ENCODE measurements at places on chromosomes 13 and 19.

DNA sequence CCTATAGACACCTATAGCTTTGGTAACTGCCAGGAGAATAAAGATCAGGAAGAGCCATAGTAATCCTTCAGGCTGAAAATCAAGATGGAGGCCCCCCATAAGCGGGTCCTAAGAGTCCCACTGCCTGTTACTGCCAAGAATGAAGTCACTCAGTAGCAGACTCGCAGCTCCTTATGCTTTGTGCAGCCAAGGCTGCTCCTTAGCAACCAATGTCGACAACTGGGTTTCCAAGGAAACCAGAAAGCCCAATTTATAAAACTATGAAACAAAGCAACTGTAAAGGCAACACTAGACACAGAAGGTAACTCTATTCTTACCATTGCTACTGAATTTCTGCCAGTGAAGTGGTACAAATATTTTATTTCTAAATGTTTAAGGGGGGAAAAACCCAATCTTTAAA, 56.5 kb downstream of the DCLK1 start:
- no peak for DNase-seq

- no peak for DNase-seq
Measured at GRCh38 chr19:51173681-51174080, 31.6 kb downstream of the SIGLEC7 start.

GRCh38 chr19:7442423-7442822, 46.4 kb downstream of the PEX11G start:
- DNase-seq, result no peak

GRCh38 chr13:83162493-83162892, 719.8 kb downstream of the SLITRK1 start:
- DNase-seq, result no peak

DNA sequence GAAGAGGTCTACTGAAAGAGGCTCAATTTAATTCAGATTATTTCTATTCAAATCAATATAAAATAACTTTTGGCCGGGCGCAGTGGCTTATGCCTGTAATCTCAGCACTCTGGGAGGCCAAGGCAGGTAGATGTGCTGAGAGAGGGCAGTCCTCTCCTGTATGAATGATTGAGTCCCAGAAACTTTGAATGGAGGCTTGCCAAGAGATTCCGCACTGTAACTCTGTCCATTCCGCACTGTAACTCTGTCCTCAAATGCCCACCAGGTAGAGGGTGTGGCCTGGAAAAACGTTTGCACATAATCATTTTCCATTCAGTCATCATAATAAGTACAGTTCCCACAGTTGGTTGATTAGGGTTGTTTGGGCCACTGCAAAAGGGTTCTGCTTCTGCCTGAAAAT, 274.7 kb upstream of the SOX21 start:
- DNase-seq, result no peak

GRCh38 chr13:33611121-33611805, 206.7 kb upstream of the RFC3 start:
- no peak for DNase-seq

DNA sequence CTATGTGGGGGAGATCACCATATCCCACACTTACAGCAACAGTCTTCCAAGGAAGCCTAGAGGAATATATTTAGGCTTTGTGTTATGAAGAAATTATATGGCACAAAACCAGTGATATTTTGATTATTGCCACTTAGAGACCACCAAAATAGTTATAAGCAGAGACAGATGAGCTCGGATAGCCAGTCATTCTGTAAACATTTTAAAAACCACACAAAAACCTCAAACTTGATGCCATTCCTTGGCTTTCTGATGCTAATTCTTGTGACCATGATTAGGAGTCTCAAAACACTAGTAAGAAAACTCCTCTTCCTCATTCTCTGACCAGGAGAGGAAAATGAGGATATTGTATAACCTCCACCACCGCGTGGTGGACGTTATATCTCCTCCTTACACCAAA, 496.4 kb downstream of the FOXO1 start:
- DNase-seq, result no peak

GRCh38 chr19:29896802-29897201, 45.2 kb upstream of the URI1 start:
- no peak for DNase-seq

- no peak for DNase-seq
Measured at GRCh38 chr13:43751624-43752023, 35.1 kb downstream of the ENOX1 start.

DNA sequence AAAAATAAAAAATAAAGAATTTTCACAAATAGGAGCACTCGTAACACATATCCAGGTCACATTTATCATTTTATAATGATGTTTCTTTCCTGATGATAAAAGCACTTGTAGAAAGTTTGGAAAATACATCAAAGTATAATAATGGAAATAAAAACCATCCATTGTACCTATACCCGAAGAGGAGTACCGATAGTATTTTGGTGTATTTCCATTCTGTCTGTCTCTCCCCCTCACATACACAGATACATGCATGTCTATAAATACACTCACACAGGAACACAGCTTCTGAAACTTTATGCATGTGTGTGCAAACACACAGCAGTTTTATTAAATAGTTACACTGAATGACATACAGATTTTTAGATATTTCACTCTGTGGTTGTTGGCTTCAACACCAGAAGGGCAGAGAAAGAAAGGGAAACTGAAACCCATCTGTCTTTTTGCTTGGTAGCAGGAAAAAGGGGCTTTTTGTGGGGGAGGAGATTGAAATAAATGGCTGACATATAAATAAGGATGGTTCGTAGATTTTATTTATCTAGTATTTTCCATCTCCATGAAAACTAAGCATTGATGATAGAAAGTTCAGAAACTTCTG, 114.8 kb downstream of the LRCH1 start:
- DNase-seq, result no peak

- DNase-seq, result no peak
Measured at GRCh38 chr13:102038787-102039186, 363.1 kb downstream of the FGF14 start.

GRCh38 chr19:16359964-16360363, 35.3 kb downstream of the KLF2 start:
- DNase-seq, result no peak

DNA sequence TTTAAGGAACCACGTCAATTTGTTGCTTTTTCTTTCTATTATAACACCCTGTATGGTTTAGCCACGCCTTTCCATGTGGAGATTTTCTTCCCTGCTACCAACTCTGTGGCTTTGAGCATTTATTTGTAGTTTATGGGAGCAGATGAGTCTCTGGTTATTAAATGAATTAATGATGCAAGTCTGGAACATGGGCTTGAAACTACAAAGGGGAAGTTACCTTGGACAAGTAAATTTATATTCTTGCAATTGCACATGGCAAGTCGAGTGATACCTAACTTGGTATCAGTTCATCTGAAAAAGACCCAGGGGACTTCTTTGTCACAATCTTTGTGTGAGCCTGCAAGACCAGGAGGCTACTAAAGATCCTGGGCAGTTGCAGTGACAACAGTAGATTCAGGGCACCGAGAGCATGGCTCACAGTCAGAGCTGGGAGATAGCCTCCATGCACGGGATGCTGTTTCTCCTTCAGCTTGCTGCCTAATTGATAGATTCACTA, 24.4 kb downstream of the B3GLCT start:
- no peak for DNase-seq

DNA sequence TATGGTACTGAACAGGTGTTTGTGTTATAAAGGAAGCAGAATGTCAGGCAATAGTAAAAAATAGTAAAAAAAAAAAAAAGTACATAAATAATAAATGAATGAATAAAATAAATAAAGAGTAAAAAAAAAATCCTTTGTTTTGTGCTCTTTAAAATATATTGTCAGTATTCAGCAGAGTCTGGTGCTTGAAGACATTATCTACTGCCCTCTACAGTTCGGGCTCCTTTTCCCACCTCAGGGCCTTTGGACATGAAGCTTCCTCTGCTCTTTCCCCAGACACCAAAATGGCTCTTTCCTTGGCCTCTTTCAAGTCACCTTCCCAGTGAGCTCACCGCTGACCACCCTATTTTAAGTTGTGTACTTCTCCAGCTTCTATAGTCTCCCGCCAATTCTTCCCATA, 137.5 kb downstream of the TNFRSF19 start:
- no peak for DNase-seq

GRCh38 chr19:52200044-52200443, 10.2 kb downstream of the PPP2R1A start:
- no peak for DNase-seq

DNA sequence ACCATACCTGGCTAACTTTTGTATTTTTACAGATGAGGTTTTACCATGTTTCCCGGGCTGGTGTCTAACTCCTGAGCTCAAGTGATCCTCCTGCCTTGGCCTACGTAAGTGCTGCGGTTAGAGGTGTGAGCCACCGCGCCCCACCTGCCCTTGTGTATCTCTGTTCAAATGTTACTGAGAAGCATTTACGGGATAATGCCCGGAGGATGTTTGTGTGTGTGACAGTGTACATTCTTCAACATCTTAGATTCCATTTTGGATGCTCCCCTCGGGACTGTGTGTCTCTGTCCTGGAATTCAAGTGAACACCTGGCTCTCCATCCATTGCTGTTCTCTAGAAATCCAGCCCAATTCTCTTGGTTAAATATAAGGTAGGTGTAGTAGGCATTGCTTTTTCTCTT, 93.7 kb downstream of the NLRP12 start:
- no peak for DNase-seq

DNA sequence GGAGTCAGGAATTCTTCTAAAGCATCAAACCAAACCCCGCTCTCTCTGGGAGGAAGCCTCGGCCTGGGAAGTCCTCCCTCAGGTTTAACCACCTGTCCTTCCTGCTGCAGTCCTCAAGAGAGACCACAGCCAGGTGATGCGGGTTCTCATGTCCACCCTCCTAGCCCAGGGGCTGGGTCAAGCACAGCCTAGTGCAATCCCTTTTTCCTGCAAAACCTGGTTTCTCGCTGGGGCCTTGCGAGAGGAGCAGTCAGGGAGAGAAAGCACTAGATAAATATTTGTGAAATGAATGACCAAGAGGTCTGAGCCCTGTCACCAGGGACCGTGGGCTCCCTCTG, 2.4 kb downstream of the SLC8A2 start:
- no peak for DNase-seq

GRCh38 chr13:111663953-111664421, 343.5 kb downstream of the TEX29 start:
- DNase-seq, result no peak

DNA sequence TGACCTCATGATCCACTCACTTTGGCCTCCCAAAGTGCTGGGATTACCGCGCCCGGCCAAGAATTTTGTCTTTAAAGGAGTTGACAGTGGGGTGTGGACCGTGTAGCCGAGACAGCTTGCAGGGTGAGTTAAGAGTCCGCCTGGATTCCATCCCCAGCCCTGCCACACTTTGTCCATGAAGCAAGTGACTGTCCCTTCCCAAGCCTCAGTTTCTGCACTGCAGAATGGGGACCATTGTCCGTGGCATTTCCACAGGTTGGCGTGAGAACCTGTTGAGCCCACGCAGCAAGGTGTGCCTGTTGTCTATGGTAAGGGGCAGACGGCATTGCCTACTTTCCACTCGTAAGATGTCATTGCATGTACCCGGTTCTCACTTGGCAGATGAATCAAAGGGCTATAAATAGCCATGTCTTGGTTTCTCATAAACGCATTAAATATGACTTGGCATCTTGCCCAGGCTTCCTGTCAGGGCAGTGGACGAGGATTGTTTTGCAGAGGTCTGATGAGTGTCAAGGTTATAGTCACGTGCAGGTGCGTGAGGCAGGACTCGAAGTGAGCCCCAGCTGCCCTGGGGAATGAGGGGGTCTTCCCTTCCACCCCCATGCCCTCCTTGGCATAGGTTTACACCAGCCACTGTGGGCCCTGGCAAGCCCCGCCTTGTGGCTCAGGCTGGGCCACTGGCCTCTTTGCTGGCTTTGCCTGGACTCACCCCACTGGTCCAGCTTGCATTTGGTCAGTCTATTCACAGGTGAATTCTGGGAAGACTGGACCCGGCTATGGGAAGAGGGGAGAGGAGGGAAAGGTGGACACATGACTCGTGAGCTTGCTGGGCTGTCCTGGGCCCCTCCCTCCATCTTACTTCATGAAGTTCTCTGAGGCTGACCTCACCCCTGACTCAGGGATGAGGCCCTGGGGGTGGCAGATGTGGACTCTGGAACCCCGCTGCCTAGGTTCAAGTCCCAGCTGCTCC, 14.6 kb downstream of the FAM187B start:
- peak; percentile 72 for DNase-seq

DNA sequence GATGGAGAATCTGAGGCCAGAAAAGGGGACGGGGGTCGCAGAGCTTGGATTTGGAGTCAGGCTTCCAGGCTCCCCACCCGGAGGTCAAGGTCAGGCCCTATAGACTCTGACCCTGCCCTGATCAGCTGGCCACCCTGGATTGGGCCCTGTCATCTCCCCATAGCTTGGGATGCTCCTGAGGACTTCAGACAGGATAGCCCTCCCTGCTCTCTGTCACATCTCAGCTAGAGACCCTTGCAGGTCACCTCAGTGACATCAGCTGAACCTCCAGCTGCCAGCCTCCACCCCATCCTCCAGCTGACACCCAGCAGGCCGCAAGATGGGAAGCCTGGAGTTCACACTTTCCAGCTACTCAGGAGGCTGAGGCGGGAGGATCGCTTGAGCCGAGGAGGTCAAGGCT, 2.8 kb upstream of the TPM4 start:
- DNase-seq, result no peak

DNA sequence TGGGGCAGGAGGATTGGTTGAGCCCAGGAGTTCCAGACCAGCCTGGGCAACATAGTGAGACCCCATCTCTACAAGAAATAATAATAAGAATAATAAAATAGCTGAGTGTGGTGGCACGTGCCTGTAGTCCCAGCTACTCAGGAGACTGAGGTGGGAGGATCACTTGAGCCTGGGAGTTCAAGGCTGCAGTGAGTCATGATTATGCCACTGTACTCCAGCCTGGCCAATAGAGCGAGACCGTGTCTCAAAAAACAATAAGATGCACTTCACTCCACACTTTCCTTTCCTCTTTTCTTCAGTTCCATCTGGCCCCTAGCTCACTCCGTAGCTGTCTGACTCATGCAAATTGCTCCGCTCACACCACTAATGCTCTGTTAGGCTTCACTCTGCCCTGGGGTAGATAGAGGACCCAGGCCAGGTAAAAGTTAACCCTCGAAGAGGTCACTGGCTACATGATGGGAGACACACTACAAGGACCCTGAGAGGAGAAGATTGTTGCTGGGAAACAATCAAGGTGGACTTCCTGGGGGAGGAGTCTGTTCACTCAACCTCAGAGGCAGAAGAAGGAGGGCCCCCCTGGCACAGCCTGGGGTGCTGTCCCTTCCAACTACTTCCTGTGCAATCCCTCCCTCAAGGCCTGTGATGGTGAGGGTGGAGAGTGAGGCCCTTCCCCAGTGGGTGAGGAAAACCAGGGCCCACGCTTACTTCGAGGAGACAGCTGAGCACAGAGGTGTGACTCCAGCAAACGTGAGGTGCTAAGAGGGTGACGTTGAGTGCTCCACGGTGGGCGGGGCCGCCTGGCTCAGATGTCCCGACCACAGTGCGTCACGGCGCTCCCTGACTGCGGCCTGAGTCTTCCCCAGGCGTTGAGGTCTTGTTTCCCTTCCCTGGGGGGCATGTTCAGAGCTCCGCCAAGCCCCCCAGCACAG, 8.8 kb upstream of the TNFSF9 start:
- DNase-seq, result peak; percentile 38

DNA sequence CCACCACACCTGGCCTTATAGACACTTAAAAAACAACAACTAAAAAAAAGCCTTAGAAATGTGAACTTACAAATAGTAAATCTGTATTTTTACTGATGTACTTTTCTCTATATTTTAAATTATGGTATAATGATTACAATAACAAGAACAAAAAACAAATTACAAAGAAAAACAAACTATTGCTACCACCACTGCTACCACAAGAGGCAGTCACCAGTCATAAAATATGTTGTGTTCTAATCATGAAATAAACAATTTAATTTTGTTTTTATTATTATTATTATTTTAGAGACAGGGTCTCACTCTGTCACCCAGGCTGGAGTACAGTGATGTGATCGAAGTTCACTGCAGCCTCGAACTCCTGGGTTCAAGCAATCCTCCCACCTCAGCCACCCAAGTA, 72.2 kb downstream of the DIAPH3 start:
- DNase-seq, result no peak
